ENCODE measurements at places on chromosomes 16 and 17. TPM values are rescaled to one million over a fixed set of nuclear protein-coding genes. Genes with fewer than 3 reads are reported as not detected.

GRCh38 chr17:69945698-69946185 is 129.3 kb upstream of the KCNJ16 start:
- DNase-seq, result no peak
- H3K27me3 ChIP-seq, result no peaks in the 10 kb centered on the region
- H3K4me1 ChIP-seq, result no peaks in the 10 kb centered on the region
- no peaks in the 10 kb centered on the region for H3K36me3 ChIP-seq
- no peak overlapping the region for H3K4me3 ChIP-seq

GRCh38 chr16:57619133-57619605 is 9.3 kb upstream of the ADGRG1 start:
- no peak overlapping the region for H3K27ac ChIP-seq
- peaks cover 11% of the 10 kb centered on the region for H3K4me1 ChIP-seq
- H3K4me3 ChIP-seq, result no peak overlapping the region
- no peaks in the 10 kb centered on the region for H3K36me3 ChIP-seq
- DNase-seq, result no peak
- H3K27me3 ChIP-seq, result no peaks in the 10 kb centered on the region

- H3K27me3 ChIP-seq, result no peaks in the 10 kb centered on the region
- H3K4me1 ChIP-seq, result peaks cover 7% of the 10 kb centered on the region
- H3K36me3 ChIP-seq, result no peaks in the 10 kb centered on the region
- no peak for DNase-seq
- no peak overlapping the region for H3K27ac ChIP-seq
Observed at GRCh38 chr16:28543072-28543471, 4.3 kb upstream of the NUPR1 start.

GRCh38 chr16:10868596-10869469 is 8.2 kb upstream of the CIITA start:
- no peaks in the 10 kb centered on the region for H3K36me3 ChIP-seq
- H3K4me1 ChIP-seq, result peaks cover 41% of the 10 kb centered on the region
- no peak overlapping the region for H3K27ac ChIP-seq
- H3K4me3 ChIP-seq, result no peak overlapping the region
- H3K27me3 ChIP-seq, result peaks cover 24% of the 10 kb centered on the region

DNA sequence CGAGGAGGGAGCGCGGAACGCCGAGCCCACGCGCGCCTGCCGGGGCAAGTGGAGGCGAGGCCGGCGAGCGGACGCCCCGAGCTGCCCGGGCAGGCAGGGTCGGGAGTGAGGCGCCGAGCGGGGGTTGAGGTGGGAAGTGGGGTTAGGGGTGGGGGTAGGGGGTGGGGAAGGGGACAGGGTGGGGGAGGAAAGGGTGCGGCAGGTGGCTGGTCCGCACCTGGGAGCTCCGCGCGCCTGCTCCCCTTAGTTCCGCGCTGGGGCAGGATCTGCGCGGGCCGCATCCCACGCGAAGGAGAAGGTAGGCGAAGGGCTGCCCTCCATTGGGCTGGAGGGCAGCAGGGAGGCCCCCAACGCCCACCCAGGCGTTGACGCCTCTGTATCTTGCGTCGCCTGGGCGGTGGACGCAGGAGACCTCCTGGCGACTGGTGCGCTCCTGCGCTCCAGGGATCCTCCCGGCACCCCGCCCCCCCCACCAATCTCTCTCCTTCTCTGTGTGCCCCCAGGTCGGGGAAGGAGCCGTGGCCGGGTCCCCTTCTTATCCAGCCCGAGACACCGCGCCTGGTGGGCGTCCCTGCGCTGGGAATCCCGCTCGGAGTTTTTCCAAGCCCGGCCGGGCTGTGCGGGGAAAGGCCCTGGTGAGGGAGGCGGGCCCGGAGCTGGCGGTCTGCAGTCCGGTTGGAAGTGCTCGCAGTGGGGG is 51.3 kb upstream of the AMZ2 start:
- H3K27ac ChIP-seq, result no peak overlapping the region
- peak overlapping the region; percentile 70 for H3K4me3 ChIP-seq
- no peak for DNase-seq

GRCh38 chr16:77922228-77922754 is 100.1 kb upstream of the CLEC3A start:
- no peaks in the 10 kb centered on the region for H3K4me1 ChIP-seq
- no peak for DNase-seq
- H3K27me3 ChIP-seq, result peaks cover 10% of the 10 kb centered on the region
- H3K36me3 ChIP-seq, result no peaks in the 10 kb centered on the region

GRCh38 chr17:20097330-20097729 is 88.2 kb downstream of the SPECC1 start:
- DNase-seq, result no peak
- H3K4me1 ChIP-seq, result no peaks in the 10 kb centered on the region
- H3K27me3 ChIP-seq, result no peaks in the 10 kb centered on the region
- H3K27ac ChIP-seq, result no peak overlapping the region
- H3K4me3 ChIP-seq, result no peak overlapping the region

- H3K27me3 ChIP-seq, result peaks cover 24% of the 10 kb centered on the region
- H3K36me3 ChIP-seq, result no peaks in the 10 kb centered on the region
Observed at GRCh38 chr17:45759761-45760160, 24.4 kb upstream of the CRHR1 start.

RHBDF1 gene
- total RNA-seq, result 0.43 TPM

CCL7 gene
- total RNA-seq, result not detected

HOXB5 gene
- not detected for total RNA-seq

Data from activated CD4-positive, alpha-beta memory T cell treated with anti-CD3 and anti-CD28 coated beads for 36 hours (primary cell).